ENCODE measurements at places on chromosomes 1 and 21.
A peak's percentile ranks its signal among the peaks of the same experiment; 100 is the strongest.

- no peak for DNase-seq
Measured at GRCh38 chr21:41242238-41242829, 74.3 kb upstream of the FAM3B start.

GRCh38 chr1:18943914-18944572 is 12.4 kb downstream of the IFFO2 start:
- DNase-seq, result no peak

GRCh38 chr1:18751425-18751824 is 108.0 kb downstream of the TAS1R2 start:
- no peak for DNase-seq

GRCh38 chr1:41390573-41390972 is 29.3 kb downstream of the FOXO6 start:
- no peak for DNase-seq

GRCh38 chr1:96362623-96363022 is 359.0 kb upstream of the PTBP2 start:
- no peak for DNase-seq

DNA sequence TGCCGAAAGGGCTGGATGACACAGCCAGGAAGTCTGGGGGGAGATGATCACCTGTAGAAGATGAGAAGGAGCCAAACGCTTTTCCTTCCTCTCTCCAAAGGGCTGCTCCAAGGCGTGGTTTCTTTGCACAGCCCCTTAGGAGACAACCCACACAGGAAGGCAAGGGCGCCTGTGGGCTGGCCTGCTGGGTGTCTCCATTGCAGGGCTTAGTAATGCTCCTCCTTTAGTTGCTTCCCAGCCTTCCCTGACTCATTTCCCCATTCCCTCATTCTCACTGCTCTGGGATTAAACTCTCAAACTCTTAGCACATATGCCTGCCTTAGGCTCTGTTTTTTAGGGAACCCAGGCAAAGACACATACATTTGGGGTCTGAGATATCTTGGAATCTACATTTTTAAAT is 1.7 kb upstream of the CLCA1 start:
- DNase-seq, result no peak

DNA sequence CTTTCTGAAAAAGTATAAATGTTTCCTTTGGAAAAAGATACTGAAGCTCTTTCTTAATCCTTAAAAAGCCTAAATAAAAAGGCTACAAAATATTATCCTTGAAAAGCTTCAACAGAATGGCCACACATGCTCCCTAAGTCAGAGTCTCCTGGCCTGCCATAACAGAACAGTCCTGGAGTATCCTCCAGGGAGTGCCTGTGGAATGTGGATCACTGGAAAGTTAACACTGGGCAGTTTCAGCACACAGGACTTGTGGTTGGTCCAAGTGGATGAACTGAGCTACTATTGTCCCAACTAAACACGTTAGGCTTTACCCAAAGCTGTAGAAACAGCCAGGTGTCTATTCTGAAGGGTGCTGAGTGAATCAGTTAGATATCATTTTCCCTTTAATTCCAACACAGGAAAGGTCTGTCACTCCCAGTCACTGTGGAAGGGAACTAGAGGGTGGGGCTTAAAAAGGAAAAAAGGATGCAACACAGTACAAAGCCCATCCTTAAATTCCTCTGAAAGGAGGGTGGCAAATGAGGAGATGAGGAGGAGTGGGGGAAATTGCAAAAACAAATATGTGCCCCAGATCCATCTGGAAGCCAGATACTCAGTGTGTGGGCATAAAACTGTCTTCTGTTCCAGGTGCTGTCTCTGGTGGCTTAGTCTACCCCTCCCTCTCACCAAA is 196.3 kb upstream of the SPAG17 start:
- DNase-seq, result no peak

DNA sequence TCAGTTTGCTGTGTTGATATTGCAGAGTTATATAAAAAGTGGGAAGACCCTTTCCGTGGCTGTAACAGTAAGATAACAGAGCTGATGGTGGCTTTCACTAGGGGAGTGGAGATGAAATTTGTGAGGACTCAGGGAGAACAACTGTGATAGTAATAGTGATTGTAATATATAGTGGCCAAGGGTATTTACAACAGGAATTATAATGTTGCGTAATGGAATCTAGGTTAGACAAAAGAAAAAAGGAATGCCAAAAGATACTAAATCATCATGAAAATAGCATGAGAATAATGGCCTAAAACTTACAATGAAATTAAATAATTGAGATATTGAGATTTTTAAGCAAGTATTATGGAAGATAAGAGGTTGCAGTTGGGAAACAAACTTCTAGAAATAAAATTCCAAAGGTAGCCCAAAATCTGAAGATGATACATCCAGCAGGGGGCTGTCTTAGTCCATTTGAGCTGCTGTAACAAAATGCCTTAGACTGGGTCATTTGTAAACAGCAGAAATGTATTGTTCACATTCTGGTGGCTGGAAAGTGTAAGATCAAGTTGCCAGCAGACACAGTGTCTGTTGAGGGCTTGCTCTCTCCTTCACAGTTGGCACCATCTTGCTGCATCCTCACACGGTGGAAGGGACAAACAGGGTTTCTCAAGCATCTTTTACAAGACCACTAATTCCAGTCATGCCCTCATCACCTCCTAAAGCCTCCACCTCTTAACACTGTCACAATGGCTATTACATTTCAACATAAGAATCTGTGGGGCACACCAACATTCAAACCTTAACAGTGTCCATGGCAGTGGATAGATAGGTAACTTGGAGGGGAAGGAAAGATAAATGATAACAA is 711.2 kb downstream of the MRPL39 start:
- DNase-seq, result no peak

- DNase-seq, result no peak
Measured at GRCh38 chr21:25842925-25843324, 108.2 kb downstream of the GABPA start.

GRCh38 chr1:187566354-187566753 is 737.6 kb downstream of the PLA2G4A start:
- DNase-seq, result no peak

DNA sequence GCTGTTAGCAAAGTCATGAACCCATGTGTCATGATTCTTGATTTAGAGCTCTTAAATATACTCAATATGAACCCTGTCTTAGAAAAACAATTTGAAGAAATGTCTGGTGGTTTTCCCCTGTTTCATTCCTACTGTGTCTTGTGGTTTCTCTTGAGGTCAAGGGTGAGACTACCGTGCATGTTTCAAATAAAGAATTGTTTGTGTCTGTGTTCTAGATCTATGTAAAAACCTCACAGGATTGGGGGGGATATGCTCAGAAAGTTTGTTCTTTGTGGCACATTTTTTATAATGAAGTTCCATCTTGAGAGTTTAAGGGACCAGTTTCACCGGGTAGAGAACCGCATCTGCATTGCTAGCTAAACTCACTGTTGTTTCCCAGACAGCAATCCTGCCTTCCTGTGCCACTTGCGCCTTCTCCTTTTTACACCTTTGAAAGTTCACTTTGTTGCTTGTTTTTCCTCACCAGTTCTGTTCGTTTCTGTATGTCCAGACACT is 30.9 kb upstream of the CACYBP start:
- DNase-seq, result no peak

DNA sequence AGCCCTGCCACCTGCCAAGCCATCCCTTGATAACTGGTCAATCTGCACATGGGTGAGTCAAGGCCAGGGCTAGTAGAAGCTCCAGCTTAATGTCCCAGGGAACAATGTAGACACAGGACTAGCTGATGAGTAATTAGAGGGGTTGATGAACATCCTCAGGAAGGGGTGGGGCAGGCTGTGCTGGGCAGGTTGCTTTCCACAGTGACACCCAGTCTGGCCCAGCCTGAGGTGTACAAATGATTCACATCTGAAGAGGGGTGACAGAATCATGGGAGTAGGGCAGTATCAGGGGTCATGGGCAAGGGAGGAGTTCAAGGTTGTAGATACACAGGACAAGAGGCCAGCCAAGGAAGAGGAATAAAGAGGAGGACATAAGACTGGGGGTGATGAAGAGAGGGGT is 4.3 kb downstream of the LPAR3 start:
- no peak for DNase-seq

DNA sequence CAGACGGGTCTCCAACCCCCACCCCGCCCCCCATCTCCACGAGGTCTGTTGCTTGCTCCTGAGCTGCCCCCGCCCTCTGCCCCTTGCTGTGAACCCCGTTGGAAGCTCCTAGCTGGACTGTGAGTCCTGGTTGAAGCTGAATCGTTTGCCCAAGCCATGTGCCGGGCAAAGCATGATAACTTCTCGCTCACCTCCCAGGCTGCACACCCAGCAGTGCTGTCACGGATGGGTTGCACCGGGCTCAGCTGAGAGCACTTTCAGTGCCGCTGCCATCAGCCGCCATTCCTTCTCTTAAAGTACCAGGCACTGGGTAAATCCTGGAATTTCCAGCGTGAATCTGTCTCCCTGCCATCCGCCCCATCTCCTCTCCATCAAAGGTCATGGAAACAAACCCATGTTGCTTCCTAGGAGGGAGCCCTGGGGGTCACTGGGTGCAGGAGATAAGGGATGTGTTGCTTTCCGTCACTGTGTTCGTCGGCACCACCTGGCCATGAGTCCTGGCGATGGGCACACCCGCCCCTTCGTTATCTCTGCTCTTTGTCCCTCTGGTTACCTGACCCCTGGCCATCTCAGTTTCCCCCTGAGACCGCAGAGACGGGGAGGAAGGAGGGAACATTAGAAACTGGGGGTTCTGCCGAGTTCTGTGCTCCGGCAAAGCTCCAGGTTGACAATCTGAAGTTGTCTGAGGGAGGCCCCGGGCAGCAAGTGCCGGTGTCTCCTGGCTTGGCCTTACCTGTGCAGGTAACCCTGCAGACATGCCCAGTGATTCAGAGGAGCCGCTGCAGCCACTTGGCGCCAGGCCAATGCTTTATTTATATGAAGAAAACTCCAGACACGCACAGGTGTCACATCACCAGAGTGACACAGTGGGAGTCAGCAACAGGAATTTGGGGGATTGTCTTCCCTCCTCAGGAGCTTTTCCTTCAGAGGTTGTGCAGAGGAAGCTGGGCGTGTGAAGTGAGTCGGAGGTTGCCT is 2.7 kb downstream of the PDE9A start:
- DNase-seq, result no peak

DNA sequence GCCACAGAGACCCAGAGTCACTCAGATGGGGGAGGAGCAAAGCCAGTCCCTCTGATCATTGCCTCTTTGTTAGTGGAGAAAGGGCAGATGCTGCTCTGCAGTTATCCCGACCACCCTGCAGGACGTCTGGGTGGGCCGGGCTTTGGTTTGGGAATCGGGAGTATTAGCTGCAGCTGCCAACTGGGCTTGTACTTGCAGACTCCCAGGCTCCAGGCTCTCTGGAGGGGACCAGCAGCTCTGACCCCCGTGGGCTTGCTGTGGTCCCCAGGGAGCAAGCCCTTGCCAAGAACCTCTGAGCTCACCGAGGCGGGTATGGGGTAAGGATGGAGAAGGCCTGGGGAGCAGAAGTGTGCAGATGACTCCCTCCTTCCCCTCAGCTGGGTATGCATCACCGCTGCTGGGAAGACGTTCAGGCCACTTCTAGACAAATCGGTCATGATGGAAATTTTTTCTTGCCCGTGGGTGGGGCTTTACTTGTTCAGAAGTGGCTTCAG is 21.6 kb downstream of the MAPKAPK2 start:
- no peak for DNase-seq

DNA sequence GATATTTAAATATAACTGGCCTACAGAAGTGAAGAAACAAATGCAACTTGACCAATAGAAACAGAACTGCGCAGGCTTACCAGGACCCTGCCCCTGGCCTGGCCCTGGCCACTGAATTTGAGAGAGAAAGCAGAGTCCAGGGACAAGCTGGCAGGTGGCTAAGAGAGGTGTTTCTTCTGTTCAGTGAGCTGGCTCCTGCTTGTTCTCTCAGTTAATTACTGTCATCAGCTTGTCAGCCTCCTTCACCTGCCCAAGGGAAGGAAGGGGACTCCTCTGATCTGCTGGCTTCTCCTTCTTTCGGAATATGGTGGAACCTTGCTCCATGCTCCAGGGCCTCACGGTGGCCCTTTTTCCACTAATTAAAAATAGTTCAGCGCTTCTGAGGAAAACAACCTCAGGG is 388.4 kb downstream of the DISC1 start:
- DNase-seq, result no peak

GRCh38 chr1:200877839-200878551 is 5.2 kb downstream of the GPR25 start:
- no peak for DNase-seq

DNA sequence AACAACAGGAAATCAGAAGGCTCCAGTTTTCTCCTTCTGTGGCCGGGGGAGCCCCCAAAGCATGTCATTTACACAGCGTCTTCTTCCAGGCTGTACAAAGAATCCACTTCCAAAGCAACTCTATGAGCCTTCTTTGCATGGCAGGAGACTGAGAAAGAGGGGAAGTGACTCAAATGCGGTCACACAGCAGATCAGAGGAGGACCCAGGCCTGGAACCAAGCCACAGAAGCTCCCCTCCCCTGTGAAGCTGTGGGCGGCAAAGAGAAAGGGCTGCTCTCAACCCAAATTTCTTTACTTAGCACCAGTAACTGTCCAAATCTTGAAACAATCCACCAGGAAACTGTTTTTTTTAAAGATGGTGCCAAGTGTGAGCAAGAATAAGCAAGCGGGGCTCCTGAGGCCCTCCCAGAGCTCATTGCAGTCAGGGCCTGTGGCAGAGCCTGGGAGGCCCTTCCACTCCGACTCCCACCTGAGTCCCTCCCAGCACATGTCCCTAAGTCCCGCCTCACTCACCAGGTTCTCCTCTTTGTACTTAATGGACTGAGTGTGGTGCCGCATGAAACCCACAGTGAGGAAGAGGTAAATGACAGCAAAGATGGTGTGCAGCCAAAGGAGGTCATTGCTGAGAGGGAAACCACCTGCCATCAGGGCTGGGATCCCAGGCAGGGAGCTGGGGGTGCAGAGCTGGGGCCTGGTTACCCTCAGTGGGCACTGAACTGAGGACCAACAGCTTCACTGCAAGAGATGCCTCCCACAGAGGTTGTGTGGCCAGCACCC is 15.9 kb downstream of the TMEM63A start:
- DNase-seq, result no peak

- peak; percentile 28 for DNase-seq
Measured at GRCh38 chr1:222772996-222773379, 36.0 kb downstream of the FAM177B start.

DNA sequence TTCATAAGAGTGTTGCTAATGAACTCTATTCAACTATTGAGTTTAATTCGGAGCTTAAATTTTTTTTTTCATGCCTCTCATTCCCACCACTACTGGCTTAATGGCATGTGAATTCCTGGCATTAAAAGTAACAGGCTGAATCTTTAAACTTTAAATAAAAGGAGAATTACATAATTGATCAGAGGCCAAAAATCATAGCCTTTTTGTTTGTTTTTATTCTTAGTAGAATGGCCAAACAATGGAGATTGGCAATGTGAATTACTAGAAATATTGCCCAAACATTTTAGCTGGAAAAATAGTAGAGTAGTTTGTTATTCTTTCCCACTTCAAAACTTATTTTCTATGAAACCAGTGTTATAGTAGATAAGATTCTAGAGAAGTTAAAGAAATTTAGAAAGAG is 25.1 kb upstream of the PDC start:
- DNase-seq, result no peak

- no peak for DNase-seq
Measured at GRCh38 chr21:33663241-33663640, 20.9 kb downstream of the ITSN1 start.

DNA sequence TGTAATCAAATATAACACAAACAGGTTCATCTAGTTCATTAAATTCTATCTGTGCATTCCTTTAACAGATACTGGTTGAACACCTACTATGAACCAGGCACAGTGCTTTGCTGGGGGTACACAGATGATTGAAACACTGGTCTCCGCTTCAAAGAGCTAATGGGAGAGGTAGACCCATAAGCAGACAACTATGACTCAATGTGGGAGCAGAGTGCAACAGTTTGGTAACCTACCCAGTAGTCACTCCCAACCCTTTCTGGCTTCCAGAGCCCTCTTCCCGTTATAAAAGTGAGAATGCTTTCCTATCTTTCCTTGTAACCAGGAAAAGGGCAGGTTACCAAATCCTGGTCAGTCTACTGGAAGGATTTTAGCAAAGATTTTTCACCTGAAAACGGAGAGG is 8.0 kb upstream of the ETV3 start:
- DNase-seq, result no peak
